ENCODE measurements at places on chromosomes 4 and X.

DNA sequence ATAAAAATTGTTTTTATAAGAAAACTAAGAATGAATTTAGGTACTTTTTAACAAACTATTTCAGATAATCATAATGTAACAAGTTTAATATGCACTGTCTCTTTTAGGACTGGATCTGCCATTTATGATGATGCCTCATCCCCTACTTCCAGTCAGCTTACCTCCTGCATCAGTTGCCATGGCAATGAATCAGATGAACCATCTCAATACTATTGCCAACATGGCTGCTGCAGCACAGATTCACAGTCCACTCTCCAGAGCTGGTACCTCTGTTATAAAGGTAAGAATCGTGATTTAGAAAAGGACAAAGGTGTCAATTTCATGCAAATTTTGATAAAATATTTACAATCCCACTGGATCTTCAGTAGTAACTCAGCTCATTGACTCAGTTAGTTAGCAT, 566.2 kb downstream of the DACH2 start:
- no peak for DNase-seq

- no peak for DNase-seq
These were observed 16.7 kb downstream of the CASK start for GRCh38 chrX:41906515-41907187.

DNA sequence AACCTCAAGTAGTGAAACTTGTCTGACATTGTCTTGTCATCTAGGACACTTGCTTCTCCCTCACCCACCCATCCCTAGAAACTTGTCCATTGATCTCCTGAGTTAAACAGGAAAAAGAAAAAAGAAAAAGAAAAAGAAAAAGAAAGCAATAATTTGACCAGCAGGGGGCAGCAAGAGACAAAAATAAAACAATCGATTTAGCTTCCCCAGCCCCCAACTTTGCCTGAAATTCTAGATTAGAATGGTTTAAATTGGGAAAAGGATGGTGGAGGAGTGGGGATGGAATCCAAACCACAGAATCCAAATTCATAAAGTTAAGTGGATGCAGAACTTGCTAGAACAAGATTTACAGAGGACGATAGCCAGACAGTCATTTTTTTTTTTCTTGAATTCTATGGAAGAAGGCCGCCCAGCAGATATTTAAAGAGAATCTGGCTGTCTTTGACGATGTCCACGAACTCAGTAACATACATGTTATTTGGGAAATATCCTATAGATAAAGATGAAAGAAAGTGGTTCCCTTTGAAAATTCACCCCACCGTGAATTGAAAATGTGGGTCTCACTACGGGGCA, 282.9 kb downstream of the USP46 start:
- no peak for DNase-seq

- DNase-seq: no peak
These were observed 33.2 kb upstream of the OCIAD2 start for GRCh38 chr4:48939785-48940184.

DNA sequence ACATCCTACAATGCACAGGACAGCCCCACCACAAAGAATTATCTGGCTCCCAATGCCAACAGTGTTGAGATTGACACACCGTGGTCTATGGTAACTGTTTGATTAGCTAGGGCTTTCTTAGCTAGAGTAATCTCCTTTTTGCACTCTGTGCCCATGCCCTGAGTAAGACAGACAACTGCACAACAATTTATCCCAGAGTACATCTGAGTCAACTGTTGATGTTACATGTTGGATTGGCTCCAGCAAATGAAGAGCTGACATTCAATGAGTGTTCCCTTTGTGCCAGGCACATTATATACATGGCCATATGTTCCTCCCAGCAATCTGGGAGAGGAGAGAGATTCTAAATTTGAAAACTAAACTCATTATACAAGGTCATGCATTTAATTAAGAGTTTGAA, 3.9 kb upstream of the FAM9C start:
- no peak for DNase-seq

GRCh38 chr4:118927974-118928373, 39.3 kb downstream of the SYNPO2 start:
- DNase-seq: no peak

DNA sequence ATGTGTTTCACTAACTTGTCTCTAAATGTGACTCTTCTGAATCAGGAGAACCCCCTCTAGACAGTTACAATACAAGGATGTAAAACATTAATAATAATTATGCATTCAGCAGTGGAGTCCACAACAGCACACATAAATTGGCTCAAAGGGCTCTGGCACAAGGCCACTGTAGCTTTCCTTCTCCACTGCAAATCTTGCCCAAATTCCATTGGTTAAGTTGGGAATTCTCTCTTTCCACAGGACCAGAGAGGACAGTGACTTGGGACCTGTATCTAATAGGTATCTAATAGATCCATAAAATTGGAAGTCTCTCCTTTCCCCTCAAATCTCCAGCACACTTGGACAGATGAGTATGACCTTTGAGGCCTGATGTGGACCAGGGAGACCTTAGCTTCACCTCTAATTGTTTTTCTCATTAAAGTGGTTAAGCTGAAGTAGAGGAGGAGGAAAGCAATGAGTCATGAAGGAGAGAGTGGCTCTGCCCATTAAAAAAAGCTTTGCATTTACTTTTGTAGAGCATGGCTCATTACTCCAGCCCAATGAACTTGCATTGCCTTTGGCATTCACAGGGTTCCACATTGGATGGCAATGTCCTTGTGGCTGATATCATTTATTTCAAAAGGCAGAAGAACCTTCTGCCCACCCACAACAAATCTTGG, 72.3 kb upstream of the SH3RF1 start:
- no peak for DNase-seq
